ENCODE measurements at places on chromosomes 12 and 14.

- DNase-seq, result no peak
Measured at GRCh38 chr14:50804181-50804721, 26.7 kb downstream of the NIN start.

DNA sequence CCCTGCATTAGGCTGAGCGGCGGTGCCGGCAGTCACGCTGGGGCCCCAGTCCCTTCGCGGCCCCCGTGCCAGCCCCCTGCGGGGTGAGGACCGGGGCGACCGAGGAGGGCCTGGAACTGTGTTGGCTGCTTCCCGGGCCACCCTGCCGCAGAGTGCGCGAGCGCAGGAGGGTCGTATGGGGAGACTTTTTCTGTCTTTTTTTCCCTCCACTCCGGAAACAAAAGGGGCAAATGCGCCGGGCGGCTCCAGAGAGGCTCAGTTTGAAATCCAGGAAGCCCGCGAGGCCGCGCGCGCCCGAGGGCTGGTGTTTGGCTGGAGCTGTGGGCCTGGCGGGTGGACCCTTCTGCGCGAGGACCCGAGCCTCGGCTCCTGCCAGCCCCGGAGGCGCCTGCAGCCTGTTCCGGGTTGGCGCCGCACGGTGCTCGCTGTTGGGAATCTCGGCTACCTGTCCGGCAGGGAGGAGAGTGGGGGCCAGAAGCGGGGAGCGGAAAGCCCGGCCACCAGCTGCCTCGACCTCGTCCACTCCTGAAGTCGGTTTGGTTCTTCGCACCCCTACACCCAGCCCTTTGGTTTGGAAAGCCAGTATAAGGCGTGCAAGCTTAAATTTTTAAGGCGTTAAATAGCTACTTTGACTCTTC, 638 bp downstream of the PLEKHG3 start:
- DNase-seq, result no peak

DNA sequence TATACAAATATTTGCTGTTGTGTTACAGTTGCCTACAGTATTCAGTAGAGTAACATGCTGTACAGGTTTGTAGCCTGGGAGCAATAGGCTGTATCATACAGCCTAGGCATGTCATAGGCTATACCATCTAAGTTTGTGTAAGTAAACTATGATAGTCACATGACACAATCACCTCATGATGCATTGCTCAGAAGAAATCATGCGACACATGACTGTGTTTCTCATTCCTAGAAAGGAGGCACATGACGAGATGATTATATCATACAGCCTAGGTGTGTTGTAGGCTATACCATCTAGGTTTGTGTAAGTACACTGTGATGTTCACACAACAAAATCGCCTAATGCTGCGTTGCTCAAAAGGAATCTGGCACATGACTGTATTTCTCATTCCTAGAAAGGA, 31.9 kb downstream of the NOPCHAP1 start:
- no peak for DNase-seq

- DNase-seq, result no peak
Measured at GRCh38 chr14:69378274-69378673, 19.8 kb downstream of the ERH start.

GRCh38 chr12:89840162-89840922, 131.7 kb upstream of the ATP2B1 start:
- DNase-seq, result no peak

DNA sequence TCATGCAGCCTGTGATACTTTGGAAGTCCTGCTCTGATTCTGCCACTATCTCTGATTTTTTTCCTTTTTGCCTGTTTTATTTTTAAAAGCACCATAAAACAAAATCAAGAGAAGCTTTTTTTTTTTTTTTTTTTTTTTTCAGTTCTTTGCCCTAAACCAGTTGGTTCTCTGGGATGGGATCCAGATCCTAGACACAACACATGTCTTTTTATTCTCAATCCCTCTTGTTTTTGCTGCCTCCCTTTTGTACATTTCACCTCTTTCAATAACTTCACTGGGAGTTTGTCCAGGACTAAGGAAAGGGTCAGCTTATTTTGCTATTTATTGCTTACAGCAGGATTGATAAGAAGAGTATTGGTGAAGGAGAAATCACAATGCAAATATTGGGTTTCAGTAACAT, 139.4 kb downstream of the GRIP1 start:
- no peak for DNase-seq

DNA sequence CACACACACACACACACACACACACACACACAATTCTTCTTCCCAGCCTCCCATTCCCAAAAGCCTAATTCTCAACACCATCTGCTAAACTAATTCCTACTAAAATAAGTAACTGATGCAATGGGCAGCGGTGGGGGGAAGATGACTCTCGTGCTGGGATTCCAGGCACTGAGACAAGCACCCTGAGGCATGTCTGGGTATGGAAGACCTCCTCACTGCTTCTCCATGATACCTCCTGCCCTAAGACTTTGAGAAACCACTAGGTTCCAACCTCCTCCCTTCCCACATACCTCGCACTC, 789 bp upstream of the VWF start:
- DNase-seq, result no peak

DNA sequence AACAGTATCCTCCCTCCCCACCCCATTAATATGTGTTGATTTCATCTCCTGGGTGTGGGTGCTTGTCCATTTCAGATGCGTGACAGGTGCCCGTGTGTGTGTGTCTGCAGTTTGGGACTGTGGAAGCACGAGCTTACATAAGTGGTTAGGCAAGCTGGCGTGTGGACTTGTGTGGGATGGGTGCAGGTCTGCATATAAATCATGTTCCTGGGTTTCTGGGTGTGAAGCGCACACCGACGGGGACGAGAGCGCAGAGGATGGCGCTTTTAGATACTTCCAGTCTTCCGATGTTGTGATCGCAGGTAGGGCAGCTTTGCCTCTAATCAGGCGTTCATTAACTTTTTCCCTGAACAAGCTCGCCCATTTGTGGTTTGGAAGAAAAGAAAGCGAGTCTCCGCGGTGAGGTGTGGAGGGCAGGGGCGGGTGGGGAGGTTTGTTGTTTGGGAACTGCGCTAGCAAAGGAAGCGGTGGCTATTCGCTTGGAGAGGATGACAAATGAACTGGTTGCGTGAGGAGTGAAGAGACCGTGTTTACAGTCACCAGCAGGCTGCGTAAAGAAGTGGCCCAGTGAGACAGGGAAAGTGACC, 865 bp downstream of the RGS6 start:
- DNase-seq, result no peak

GRCh38 chr12:121953695-121954094, 35.3 kb downstream of the CFAP251 start:
- DNase-seq, result no peak

- DNase-seq, result no peak
Measured at GRCh38 chr12:77058740-77059139, 6.6 kb downstream of the E2F7 start.

- peak; percentile 71 for DNase-seq
Measured at GRCh38 chr12:89353188-89353822, 1.0 kb upstream of the DUSP6 start.

- no peak for DNase-seq
Measured at GRCh38 chr12:67352682-67353081, 83.5 kb downstream of the CAND1 start.

- DNase-seq, result no peak
Measured at GRCh38 chr12:122527478-122527944, 462 bp downstream of the KNTC1 start.

DNA sequence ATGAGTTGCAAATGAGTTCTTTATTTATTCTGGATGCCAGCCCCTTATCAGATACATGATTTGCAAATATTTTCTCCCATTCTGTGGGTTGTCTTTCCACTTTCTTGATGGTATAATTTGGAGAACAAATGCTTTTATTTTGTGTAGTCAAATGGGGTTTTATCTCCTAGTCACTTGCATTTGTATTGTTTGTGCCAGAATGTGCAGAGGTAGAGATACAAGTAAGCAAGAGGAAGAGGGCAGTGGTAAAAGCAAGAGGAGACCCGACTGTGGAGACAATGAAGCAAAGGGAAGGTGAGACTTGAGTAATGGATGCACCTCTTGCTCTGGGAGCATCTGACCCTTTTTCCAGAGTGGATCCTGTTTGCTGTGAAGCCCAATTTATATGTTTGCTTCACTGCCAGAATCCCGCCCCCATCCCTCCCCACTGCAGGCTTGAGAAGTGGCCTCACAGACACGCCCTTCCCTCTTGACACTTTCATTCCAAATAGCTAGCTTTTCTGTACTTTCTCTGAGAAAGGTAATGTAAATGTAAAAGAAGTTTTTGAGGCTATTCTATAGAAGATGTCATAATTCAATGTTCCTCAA, 786 bp upstream of the PFKM start:
- DNase-seq, result no peak

GRCh38 chr12:130162267-130162666, at the start of gene FZD10:
Gene FZD10 (plus strand): TSS chr12:130162464. CDS start chr12:130162943, 479 bp downstream.
- no peak for DNase-seq

- no peak for DNase-seq
Measured at GRCh38 chr12:112962561-112962960, 15.8 kb upstream of the OAS2 start.

DNA sequence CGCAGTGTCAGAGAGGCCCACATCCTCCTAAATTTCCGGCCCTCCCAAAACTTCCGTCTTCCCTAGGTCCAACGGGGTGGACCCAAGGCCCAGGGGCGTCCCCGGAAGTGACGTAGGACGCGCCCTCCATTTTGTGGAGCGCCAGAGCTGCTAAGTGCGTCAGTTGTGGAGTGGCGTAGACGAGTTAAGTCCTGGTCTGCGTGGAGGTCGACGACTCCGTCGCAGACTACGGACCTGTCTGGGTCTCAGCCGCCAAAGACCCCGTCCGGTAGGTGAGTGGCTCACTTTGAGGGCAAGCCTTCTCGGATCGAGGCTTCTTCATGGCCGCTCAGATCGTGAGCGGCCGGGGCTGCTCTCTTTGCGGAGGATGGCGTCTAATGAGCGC, at the start of gene SRSF5:
Gene SRSF5 (plus strand): TSS at position 159 of the 385 bp plus-strand sequence. CDS start 1,015 bp downstream, outside the sequence.
- DNase-seq, result peak; percentile 76

DNA sequence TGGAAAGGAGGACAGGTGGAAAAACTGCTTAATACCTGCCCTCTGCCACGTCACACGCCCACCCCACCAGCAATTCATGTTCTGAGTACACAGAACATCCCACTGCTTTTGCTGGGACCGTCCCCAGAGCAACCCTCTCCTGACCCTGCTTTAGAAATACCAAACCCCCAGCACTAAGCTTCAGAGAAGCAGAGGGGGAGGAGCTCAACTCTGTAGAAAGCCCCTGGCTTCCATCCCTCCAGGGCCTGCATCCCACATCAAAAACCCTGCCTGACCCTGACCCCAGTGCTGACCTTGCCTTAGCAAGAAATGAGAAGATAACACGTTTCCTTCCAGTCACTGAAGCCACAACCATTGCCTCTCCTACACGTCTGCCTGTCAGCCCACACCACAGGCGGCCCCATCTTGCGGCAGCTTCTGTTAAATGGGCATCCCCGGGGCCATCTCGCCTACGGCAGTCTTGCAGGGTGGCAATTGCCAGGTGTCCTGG, 19.7 kb downstream of the VDR start:
- DNase-seq, result no peak

DNA sequence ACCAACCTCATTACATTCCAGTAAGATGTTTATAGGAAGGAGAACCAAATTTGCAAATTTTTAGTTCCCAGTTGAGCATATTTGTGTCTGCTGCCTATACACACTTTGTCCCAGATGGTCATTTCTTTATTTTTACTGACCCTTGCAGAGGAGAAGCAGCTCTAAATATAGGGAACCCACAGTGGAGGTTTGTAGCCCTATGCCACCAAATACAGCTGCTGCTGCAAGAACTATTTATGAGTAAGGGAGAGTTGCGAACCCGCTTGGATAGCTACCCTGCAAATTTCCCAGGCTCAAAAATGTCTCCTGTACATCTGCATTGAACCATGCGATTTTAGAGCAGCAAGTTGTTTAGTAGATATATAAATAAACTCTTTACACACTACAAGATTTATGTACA, 48.2 kb downstream of the NAV3 start:
- no peak for DNase-seq

GRCh38 chr14:43591776-43592175, 915.3 kb downstream of the FSCB start:
- DNase-seq, result no peak

DNA sequence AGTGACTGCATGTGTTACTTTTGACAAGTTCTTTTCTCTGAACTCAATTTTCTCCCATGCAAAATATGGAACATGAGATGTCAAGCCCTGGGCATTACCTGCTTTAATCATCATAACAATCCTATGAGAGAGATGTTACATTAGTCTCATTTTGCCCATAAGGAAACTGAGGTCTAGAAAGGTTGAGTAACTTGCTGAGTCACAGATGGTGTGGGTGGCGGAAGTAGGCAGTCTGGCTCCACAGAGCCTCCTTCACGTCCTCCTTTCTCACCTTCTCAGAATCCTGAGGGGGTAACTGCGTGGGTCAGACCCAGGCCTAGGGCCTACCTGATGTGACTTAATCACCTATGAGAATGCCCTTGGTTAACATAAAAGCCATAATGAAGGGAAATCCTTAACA, 50.7 kb downstream of the TMTC1 start:
- DNase-seq, result no peak

Data from RCC 7860 (cell line).